ENCODE measurements at places on chromosomes 7 and 10. TPM values are rescaled to one million over a fixed set of nuclear protein-coding genes. Genes with fewer than 3 reads are reported as not detected.

Gene TMEM72
- not detected for polyA plus RNA-seq

Gene CFAP69
- polyA plus RNA-seq: 1.6 TPM

Gene ELN
- polyA plus RNA-seq: 0.16 TPM

Gene CUBN
- 0.04 TPM for polyA plus RNA-seq

Gene DRGX
- polyA plus RNA-seq: not detected

Gene PPP1R3C
- polyA plus RNA-seq: 10.9 TPM

Gene FLNC
- polyA plus RNA-seq: 3.2 TPM

Gene PARG
- 22.5 TPM for polyA plus RNA-seq

Gene ELAPOR2
- polyA plus RNA-seq: not detected

Gene SCIN
- polyA plus RNA-seq: 0.12 TPM

Gene LIPJ
- polyA plus RNA-seq: not detected

Gene AKR1C1
- polyA plus RNA-seq: 642 TPM

Gene HELLS
- 49.9 TPM for polyA plus RNA-seq

Gene GIMAP7
- not detected for polyA plus RNA-seq

Gene PKD2L1
- 0.10 TPM for polyA plus RNA-seq

Gene GNA12
- 35.6 TPM for polyA plus RNA-seq

Gene SPDYE5
- polyA plus RNA-seq: not detected

Gene EPHB6
- polyA plus RNA-seq: 0.22 TPM

Gene ING3
- polyA plus RNA-seq: 6.7 TPM

Gene ADAMTS14
- polyA plus RNA-seq: 0.04 TPM

Gene CPVL
- polyA plus RNA-seq: 0.05 TPM

Gene OR2AE1
- polyA plus RNA-seq: not detected
